T-cell (primary cell): ENCODE measurements at places on chromosomes 4 and X.

GRCh38 chr4:12084690-12085089 lies 656.0 kb upstream of the HS3ST1 start:
- no peak for DNase-seq
- H3K4me1 ChIP-seq: no peaks in the 10 kb centered on the region
- no peaks in the 10 kb centered on the region for H3K36me3 ChIP-seq
- no peak overlapping the region for H3K27ac ChIP-seq
- no peak overlapping the region for H3K4me3 ChIP-seq

- no peak overlapping the region for H3K27ac ChIP-seq
- no peaks in the 10 kb centered on the region for H3K4me1 ChIP-seq
- no peak overlapping the region for H3K4me3 ChIP-seq
- no peaks in the 10 kb centered on the region for H3K36me3 ChIP-seq
Observed at GRCh38 chr4:181770971-181771370, 472.2 kb upstream of the TENM3 start.

DNA sequence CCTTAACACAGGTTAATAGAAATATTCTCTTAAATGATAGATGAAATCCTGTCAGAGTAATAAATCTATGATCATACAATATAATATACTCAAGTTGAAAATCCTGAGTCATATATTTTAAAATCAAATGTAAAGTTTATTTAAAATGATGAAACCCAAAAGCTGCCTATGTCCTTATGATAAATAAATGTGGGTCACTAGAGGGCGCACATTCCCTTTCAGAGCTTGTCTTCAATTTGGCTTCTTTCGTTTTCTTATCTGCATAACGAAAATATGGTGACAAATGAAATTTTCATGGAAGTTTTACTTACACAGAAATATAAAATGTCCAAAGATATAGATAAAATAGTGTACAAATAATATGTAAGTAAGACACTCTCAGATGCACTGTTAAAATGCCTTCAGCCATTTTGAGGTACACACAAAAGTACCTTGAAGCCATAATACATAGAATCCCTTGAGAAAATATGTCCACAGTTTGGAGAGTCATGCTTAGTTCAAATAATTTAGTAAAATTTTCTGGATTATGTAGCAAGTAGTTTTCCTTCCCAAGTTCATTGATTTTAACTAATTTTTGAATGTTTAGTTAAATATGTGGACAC lies 680.4 kb downstream of the DMD start:
- peaks cover 3% of the 10 kb centered on the region for H3K4me1 ChIP-seq
- DNase-seq: no peak
- no peaks in the 10 kb centered on the region for H3K36me3 ChIP-seq
- no peak overlapping the region for H3K4me3 ChIP-seq
- H3K27me3 ChIP-seq: no peaks in the 10 kb centered on the region

- H3K27ac ChIP-seq: no peak overlapping the region
- no peaks in the 10 kb centered on the region for H3K36me3 ChIP-seq
- no peaks in the 10 kb centered on the region for H3K27me3 ChIP-seq
- no peak overlapping the region for H3K4me3 ChIP-seq
Observed at GRCh38 chrX:136395271-136395670, 92.5 kb upstream of the BRS3 start.

GRCh38 chr4:165967486-165967885 lies 94.4 kb downstream of the TLL1 start:
- no peak overlapping the region for H3K27ac ChIP-seq
- no peaks in the 10 kb centered on the region for H3K36me3 ChIP-seq
- H3K4me3 ChIP-seq: no peak overlapping the region
- H3K27me3 ChIP-seq: no peaks in the 10 kb centered on the region

DNA sequence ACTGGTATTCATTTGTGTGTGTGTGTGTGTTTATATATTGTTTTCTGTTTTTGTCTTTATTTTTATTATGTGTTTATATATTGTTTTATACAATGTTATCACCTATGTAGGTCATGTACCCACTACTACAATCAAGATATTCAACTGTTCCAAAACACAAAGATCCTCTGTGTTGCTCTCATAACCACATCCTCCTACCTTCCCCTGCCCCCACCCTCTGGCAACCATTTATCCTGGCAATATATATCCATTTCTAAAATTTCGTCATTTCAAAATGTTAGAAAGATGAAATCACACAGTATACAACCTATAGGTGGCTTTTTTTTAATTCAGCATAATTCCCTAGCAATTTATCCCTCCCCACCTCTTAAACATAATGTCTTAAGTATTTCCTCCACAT lies 18.8 kb upstream of the RPL34 start:
- no peaks in the 10 kb centered on the region for H3K36me3 ChIP-seq
- no peak for DNase-seq
- no peak overlapping the region for H3K4me3 ChIP-seq
- no peak overlapping the region for H3K27ac ChIP-seq
- peaks cover 14% of the 10 kb centered on the region for H3K4me1 ChIP-seq
- H3K27me3 ChIP-seq: no peaks in the 10 kb centered on the region

DNA sequence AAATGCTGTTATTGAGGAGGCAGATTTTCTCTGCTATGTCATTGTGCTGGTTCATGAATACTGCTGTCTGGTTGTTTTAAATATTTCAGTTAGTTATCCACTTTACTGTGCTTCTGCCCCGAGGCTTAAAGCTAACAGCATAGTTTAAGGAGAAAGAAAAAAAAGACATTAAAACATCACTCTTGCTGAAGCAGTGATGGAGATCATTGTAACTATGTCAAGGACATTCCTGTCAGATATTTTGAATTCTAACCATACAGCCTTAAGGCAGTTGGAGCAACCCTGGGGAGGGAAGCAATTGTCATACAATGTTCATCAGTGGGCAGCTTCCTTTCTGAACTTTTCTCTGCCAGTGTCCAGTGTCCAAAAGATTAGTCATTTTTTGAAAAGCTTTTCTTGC lies 199.0 kb upstream of the DDX53 start:
- H3K27ac ChIP-seq: no peak overlapping the region
- H3K4me1 ChIP-seq: no peaks in the 10 kb centered on the region
- no peaks in the 10 kb centered on the region for H3K36me3 ChIP-seq
- no peak overlapping the region for H3K4me3 ChIP-seq
- no peaks in the 10 kb centered on the region for H3K27me3 ChIP-seq

DNA sequence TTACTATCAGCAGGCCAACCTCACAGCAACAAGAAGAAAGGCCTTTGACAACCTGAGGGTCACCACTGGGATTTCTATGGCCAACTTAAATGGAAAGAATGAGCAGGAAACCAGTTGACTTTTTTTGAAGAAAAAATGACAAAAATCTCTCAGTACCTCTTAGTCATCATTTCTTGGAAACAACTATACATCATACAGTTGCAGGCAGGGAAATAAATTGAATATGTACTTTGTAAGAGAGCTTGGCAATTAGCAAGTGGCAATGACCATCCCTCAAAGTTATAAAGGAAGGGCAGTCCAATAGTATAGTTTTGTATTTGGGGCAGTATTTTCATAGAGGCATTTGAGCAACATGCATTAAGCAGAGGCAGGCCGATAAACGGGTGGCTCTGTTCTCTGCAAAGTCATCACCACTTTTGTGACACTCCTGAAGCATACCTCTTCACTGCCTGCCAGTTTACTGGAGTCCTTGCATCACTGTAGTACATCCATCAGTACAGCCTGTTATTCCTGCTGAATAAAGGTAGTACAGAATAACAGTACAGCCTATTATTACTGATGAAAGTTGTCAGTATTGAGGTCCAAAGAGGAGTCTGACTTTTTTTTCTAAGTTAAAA lies 83.3 kb upstream of the AMELX start:
- H3K36me3 ChIP-seq: no peaks in the 10 kb centered on the region
- no peaks in the 10 kb centered on the region for H3K4me1 ChIP-seq
- no peak for DNase-seq
- H3K27me3 ChIP-seq: no peaks in the 10 kb centered on the region

DNA sequence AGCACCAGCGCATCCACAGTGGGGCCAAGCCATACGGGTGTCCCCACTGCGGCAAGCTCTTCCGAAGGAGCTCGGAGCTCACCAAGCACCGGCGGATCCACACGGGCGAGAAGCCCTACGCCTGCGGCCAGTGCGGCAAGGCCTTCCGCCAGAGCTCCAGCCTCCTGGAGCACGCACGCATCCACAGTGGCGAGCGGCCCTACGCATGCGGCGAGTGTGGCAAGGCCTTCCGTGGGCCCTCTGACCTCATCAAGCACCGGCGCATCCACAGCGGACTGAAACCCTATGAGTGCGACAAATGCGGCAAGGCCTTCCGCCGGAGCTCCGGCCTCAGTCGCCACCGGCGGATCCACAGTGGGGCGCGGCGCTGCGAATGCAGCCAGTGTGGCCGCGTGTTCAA lies 13.6 kb downstream of the ZNF275 start:
- H3K27ac ChIP-seq: no peak overlapping the region
- no peak for DNase-seq
- H3K4me1 ChIP-seq: peaks cover 13% of the 10 kb centered on the region
- H3K4me3 ChIP-seq: no peak overlapping the region
- H3K36me3 ChIP-seq: peaks cover 21% of the 10 kb centered on the region

- peaks cover 10% of the 10 kb centered on the region for H3K4me1 ChIP-seq
- no peaks in the 10 kb centered on the region for H3K27me3 ChIP-seq
- no peak overlapping the region for H3K4me3 ChIP-seq
- no peaks in the 10 kb centered on the region for H3K36me3 ChIP-seq
Observed at GRCh38 chr4:16029262-16029661, 54.6 kb downstream of the PROM1 start.

DNA sequence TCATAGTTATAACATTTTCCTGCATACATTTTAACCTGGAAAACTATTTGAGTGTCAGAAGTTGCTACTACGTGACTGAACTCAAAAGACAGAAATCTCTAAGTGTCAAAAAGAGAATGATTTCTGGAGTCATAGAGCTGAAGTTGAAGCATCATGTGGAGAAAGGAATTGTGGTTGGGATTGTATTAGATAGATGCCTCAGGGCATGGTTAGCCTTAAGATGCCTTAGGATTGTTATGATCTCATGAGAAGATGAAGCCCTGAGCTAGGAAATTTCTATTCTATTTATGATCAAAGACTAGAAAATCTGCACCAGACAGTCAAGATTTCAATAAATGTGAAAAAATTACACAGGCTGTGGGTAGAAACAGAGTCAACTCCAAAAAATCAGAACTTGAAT lies 20.2 kb downstream of the EPGN start:
- H3K4me3 ChIP-seq: no peak overlapping the region
- H3K27ac ChIP-seq: no peak overlapping the region
- DNase-seq: no peak
- H3K4me1 ChIP-seq: no peaks in the 10 kb centered on the region

DNA sequence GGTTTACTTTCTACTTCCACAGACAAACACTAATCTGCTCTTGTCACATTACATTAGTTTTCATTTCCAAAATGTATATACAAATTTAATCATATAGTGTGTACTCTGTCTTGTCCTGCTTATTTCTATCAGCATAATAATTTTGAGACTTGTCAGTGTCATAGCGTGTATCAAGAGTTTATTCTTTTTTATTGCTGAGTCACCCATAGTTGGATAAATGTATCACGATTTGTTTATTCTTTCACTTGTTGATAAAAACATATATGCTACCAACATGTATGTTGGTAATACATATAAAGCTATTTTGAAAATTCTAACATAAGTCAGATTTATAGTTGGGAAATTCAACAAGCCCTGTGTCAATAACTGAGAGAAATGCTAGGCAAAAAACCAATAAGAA lies 261.2 kb downstream of the TRAM1L1 start:
- H3K27ac ChIP-seq: no peak overlapping the region
- DNase-seq: no peak
- H3K4me1 ChIP-seq: no peaks in the 10 kb centered on the region
- no peaks in the 10 kb centered on the region for H3K36me3 ChIP-seq
- H3K27me3 ChIP-seq: no peaks in the 10 kb centered on the region
- no peak overlapping the region for H3K4me3 ChIP-seq

GRCh38 chrX:9871701-9872268 lies 85.6 kb downstream of the SHROOM2 start:
- no peak overlapping the region for H3K27ac ChIP-seq
- H3K27me3 ChIP-seq: no peaks in the 10 kb centered on the region
- H3K4me1 ChIP-seq: peaks cover 13% of the 10 kb centered on the region
- DNase-seq: no peak

DNA sequence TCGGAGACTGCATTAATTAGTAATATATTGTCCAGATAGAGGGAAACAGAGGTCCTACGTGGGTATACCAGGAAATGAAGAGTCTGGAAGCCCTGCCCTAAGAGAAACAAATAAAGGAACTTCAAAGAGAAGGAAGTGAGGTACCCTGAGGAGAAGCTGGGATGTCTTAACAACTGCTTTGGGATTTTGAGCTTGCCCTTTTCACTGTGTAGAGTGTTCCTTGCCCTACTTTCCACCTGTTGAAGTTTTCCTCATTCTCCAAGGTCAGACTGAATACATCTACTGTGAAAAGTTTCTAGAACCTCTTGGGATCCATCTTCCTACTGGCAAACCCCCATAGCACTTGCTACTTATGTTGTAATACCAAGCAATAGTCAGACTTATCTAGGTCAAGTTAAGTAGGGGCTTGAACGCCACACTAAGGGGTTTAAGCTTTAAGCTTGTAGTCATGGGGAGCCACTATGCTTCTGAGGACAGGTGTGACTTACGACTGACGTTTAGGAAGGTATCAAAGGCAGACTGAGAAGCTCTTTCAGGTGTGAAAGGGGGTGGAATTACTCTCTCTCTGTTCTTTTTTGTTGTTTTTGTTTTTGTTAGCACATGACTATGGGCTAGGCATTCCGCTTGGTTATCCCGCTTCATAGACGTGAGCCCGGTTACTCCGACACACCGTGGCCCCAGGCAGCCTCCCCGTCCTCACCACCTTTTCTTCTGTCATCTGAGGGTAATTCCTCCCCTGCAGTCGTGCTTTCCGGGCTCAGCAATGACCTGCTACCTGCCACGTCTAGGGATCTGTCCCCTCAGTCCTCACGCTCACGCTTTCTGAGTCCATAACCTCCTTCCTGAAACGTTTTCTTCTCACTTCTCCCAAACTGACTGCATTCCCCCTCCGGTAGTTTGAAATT lies 959 bp upstream of the REST start:
- H3K27ac ChIP-seq: peak overlapping the region; percentile 4
- H3K36me3 ChIP-seq: peaks cover 4% of the 10 kb centered on the region
- H3K4me3 ChIP-seq: peak overlapping the region; percentile 47

- no peaks in the 10 kb centered on the region for H3K27me3 ChIP-seq
- no peak for DNase-seq
Observed at GRCh38 chr4:142281999-142282398, 564.1 kb downstream of the INPP4B start.

DNA sequence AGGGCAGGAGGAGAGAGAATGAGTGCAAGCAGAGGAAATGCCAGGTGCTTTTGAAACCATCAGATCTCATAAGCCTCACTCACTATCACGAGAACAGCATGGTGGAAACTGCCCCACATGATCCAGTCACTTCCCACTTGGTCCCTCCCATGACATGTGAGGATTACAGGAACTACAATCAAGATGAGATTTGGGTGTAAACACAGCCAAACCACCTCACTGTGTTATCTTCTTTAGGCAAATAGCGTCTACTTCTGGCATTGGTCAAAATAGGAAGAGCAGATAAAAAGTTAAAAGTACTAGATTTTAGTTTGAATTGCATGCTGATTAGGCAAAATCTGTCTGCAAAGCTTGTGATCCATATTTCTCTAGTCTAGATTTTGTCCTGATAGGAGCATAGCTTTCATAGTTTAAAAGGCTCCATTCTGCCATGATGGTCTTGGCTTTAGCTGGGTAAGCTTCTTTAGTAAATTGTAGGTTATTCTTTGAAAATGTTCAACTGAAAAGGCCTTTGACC lies 267.5 kb downstream of the NKX6-1 start:
- no peak overlapping the region for H3K27ac ChIP-seq
- no peak overlapping the region for H3K4me3 ChIP-seq
